Islet precursor cell (in vitro differentiated cells): ENCODE measurements at places on chromosomes 5 and 9.

DNA sequence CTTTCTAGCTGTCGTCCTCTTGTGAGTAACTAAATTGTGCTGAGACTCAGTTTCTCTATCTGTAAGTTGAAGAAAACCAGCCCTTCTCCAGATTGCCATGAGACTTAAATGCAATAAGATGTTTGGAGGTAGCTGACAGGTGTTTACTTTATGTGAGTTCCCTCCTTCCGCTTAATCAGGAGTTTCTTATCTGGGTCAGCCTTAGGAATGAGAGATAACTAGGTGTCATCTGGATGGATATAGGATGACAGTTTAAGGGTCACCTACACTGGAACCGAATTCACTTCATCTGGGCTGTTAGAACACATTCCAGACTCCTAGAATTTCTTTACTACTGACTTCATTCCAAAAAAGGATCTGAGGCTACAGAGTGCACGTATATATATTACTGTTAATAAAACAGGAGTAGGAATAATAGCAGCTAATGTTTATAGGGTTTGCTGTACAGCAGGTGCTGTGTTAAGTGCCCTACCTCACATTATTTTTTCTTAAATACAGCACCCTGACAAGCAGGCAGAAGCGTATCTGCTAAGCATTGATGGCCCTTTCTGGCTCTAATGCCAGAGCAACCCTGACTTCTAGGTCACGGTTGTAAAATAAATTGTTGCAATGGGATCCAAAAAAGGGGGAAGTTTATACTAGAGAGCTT is 30.0 kb upstream of the CPEB4 start:
- DNase-seq, result no peak

DNA sequence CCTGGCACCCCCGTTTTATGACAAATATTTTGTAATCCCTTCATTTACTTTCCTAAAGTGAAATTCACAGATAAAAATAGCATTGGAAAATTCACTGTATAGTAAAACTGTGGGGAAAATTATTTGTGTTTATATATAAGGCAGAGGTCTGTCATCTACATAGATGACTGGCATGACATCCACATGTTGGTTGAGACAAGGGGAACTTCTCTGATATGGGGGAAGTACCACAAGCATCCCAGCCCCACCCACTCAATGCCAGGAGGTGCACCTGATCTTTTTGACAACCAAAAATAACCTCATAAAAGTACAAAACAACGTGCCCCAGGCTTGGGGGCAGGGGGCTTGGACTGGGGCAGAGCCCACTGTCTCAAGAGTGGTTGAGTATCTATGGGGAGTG is 6.3 kb upstream of the TDRD7 start:
- no peak for DNase-seq

DNA sequence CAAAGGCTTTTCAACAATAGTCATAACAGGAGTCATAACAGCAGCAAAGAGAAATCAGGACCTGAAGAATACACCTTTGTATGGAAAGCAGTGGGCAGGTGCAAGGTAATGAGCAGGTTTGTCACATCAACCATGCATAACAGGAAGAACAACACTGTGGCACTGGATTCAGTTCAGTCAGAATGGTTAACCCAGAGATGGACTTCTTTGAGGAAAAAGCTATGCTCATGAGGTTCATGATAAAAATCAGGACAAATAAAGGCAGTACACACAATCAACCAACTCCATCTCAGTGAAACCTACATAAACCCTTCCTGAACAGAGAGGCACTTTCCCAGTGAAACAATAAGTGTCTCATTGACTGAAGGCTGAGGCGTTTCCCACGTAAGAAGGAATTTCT is 27.0 kb downstream of the ABITRAM start:
- no peak for DNase-seq

- DNase-seq, result no peak
Measured at GRCh38 chr9:107929443-107929842, 439.9 kb upstream of the KLF4 start.

DNA sequence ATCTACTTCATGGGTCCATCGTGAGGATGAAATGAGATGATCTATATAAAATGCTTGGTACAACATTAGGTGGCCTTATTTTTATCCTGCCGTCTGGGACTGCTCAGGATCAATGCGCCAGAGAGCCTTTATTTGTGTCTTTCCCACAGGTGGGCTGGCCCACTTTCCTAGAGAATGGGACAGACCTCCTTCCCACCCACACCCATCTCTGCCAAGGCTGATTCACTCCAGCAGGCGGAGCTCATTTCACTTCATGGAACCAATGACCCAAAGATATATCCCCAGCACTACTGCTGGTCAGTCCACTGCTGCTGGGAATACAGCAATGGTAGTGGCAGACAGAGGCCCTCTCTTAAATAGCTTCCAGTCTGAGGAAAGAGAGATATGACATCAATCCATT is 35.7 kb downstream of the TGFBI start:
- peak; percentile 56 for DNase-seq

DNA sequence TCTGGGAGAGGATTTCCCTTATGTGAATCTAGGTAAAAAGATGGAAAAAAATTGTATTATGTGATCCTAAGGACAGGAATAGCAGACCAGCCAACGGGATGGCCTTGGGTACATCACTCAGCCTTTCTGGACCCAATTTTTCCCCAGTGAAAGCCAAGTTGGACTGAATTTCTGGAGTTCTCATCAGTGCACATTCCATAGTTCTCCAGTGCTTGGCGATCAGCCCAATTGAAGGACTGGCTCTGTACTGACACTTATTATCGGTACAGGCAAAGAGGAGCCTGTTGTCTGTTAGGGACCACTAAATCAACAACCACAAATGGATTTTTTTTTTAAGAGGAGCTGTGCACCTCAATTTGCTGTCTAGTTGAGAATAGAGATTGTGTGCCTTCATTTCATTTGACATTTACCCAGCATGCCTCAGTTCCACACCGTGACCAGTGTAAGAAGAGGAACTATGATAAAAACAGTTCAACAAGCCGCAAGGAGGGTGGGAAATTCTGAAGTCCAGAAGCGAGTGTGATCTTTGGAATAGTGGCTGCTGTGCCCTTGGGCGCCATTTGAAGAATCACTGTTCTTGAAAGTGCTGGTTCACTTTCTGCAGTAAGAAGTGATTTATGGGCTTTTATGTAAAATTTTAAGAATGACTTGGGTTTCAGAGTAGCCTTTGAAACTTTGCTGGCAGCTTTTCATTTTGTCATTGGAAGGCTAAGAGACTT is 8.0 kb downstream of the ARL10 start:
- DNase-seq, result no peak
